ENCODE measurements at places on chromosomes 7 and 10.
A peak's percentile ranks its signal among the peaks of the same experiment; 100 is the strongest.

GRCh38 chr7:94738071-94738470, 82.1 kb upstream of the SGCE start:
- no peaks in the 10 kb centered on the region for H3K36me3 ChIP-seq
- no peaks in the 10 kb centered on the region for H3K27me3 ChIP-seq
- no peak overlapping the region for H3K27ac ChIP-seq
- no peaks in the 10 kb centered on the region for H3K4me1 ChIP-seq
- no peak overlapping the region for H3K4me3 ChIP-seq

DNA sequence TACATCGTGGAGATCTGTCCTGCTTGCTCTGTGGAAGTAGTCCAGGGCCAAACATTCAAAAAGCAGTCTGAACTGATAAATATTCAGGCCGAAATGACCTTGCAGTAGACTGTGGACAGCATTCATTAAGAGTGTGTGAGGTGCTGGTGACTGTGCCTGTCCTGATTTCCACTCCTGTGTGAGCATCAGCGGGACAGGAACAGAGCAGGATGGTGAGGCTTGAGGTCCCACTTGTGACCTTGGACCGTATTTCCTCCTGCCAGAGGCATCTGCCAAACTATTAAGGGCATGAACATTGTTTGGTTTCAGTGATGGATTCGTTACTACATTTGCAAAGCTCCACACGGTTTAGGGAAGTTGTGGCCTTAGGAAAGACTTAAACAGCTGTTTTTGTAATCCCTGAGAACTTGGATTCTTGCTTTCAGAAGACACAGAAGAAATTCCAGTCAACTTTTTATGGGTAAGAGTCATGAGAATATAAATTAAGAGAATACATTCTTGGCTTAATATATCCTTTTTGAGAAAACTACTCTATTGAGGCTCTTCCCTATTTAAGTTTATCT, 32.8 kb downstream of the CCNY start:
- no peak overlapping the region for H3K4me3 ChIP-seq
- H3K4me1 ChIP-seq, result peaks cover 39% of the 10 kb centered on the region
- H3K36me3 ChIP-seq, result peaks cover 7% of the 10 kb centered on the region
- H3K27me3 ChIP-seq, result no peaks in the 10 kb centered on the region

- DNase-seq, result no peak
- H3K36me3 ChIP-seq, result no peaks in the 10 kb centered on the region
- H3K27ac ChIP-seq, result no peak overlapping the region
- no peak overlapping the region for H3K4me3 ChIP-seq
- no peaks in the 10 kb centered on the region for H3K4me1 ChIP-seq
- H3K27me3 ChIP-seq, result no peaks in the 10 kb centered on the region
These were observed 895.7 kb upstream of the SORCS1 start for GRCh38 chr10:108060246-108060645.

GRCh38 chr7:106206826-106207541, 77.8 kb downstream of the NAMPT start:
- peaks cover 26% of the 10 kb centered on the region for H3K27me3 ChIP-seq
- H3K4me3 ChIP-seq, result no peak overlapping the region
- no peak overlapping the region for H3K27ac ChIP-seq
- H3K36me3 ChIP-seq, result peaks cover 3% of the 10 kb centered on the region
- DNase-seq, result no peak

GRCh38 chr10:97388152-97388551, 13.0 kb downstream of the RRP12 start:
- no peak overlapping the region for H3K27ac ChIP-seq
- peaks cover 3% of the 10 kb centered on the region for H3K4me1 ChIP-seq
- H3K4me3 ChIP-seq, result no peak overlapping the region
- no peaks in the 10 kb centered on the region for H3K27me3 ChIP-seq
- H3K36me3 ChIP-seq, result peaks cover 5% of the 10 kb centered on the region
- no peak for DNase-seq

DNA sequence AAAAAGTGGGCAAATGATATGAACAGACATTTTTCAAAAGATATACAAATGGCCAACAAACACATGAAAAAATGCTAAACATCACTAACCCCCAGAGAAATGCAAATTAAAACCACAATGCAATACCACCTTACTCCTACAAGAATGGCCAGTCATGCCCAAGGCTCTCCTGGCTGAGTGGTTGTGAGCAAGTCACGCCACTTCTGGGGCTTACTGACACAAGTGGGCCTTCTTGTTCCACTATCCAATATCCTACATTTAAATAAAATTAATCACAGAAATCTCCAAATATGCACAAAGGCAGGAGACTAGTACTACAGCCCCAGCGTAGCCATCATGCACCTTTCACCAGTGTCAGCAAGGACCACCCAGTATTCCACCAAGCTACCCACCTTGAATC, 181.9 kb downstream of the TNS3 start:
- no peak for DNase-seq

GRCh38 chr7:91504919-91505318, 240.7 kb downstream of the FZD1 start:
- H3K4me1 ChIP-seq, result no peaks in the 10 kb centered on the region
- no peaks in the 10 kb centered on the region for H3K36me3 ChIP-seq
- H3K27me3 ChIP-seq, result no peaks in the 10 kb centered on the region
- no peak overlapping the region for H3K27ac ChIP-seq
- no peak for DNase-seq
- no peak overlapping the region for H3K4me3 ChIP-seq

DNA sequence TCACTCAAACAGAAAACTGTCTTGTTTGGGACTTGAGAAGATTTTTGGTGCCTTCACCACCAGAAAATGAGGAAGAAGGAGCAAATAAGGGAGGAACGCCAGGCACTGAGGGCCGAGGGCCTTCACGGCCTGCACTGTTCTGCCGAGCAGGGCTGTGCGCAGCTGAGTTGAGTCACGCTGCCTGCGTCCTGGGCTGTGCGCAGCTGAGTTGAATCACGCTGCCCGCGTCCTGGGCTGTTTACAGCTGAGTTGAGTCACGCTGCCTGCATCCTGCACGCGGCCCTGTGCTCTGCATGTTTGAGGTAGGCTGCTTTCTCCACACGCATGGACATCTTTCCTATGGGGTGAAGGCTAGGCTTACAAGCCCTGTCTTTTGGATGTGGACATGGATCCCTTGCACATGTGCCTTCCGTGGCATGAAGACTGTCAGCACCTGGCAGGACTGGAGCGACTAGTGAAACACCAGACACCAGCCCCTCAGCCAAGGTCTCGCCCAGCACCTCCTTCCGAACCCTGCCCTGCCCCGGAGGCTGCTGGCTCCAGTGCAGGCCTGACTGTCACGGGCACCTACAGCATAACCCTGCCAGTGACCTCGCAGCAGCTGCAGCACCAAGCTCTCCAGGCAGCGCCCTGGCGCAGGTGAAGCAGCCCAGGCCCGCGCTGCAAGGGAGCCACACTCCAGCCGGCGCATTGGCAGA, 96.7 kb downstream of the HTR5A start:
- peaks cover 55% of the 10 kb centered on the region for H3K27me3 ChIP-seq
- H3K27ac ChIP-seq, result no peak overlapping the region
- no peak for DNase-seq
- no peaks in the 10 kb centered on the region for H3K36me3 ChIP-seq

- peak overlapping the region; percentile 54 for H3K4me3 ChIP-seq
- H3K36me3 ChIP-seq, result no peaks in the 10 kb centered on the region
- no peak for DNase-seq
- H3K27ac ChIP-seq, result no peak overlapping the region
These were observed 37.5 kb upstream of the EGR2 start for GRCh38 chr10:62853710-62854109.

DNA sequence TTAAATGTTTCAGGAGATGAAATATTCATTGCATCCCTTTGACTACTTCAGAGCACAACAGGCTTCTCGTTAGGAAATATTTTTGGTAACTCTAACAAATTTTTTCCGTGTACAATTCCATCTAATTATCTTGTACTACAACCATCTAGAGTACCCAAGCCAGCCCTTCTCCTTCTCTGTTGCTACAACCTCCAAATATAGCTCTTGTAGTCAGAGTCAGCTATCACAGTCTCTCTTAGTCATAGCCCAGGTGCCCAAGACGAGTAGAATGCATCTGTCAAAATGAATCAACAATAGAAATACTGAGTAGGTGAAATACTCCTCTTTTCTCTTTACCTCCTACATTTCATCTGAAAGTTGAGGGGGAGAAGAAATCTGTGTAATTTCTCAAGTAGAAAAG, 74.0 kb downstream of the INHBA start:
- no peak overlapping the region for H3K27ac ChIP-seq
- no peaks in the 10 kb centered on the region for H3K27me3 ChIP-seq
- peaks cover 2% of the 10 kb centered on the region for H3K4me1 ChIP-seq
- DNase-seq, result no peak
- H3K4me3 ChIP-seq, result no peak overlapping the region
- no peaks in the 10 kb centered on the region for H3K36me3 ChIP-seq

- H3K36me3 ChIP-seq, result peaks cover 7% of the 10 kb centered on the region
- no peak for DNase-seq
- no peak overlapping the region for H3K27ac ChIP-seq
- H3K4me3 ChIP-seq, result no peak overlapping the region
These were observed 137.8 kb upstream of the PPP2R2D start for GRCh38 chr10:131762789-131763696.

DNA sequence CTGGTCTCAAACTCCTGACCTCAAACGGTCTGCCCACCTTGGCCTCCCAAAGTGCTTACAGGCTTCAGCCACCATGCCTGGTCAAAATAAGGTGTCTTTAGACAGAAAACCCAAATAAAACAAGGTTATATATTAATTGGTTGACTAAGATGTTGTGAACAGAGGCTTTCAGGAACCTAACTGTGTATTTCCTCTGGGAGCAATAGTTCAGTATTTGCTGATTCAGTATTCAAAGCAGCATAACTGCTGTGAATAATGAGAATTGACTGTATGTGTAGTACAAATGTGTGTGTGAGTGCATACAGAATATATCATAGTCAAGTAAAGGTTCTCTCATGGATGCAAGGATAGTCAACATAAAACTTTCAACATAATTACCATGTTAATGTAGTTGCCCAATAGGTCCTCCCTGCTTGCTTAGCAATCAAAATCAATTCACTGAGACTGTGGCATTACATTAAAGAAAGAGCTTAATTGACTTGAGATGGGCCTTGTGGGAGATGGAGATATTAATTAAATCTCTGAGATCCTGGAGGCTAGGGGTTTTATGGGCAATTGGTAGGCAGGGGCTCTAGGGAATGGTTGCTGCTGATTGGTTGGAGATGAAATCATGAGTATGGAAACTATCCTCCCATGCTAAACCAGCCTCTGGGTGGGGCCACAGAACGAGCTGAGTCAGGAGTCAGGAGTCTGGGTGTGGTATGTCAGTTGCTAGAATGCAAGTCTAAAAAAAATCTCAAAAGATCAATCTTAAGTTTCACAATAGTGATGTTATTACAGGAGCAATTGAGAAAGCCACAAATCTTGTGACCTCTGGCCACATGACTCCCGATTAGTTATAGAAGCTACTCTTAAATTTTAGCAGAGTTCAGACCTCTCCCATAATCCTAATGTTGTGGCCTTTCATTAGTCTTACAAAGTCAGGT, 162.7 kb downstream of the AKR1D1 start:
- H3K4me1 ChIP-seq, result no peaks in the 10 kb centered on the region
- no peaks in the 10 kb centered on the region for H3K27me3 ChIP-seq
- no peak overlapping the region for H3K4me3 ChIP-seq
- H3K27ac ChIP-seq, result no peak overlapping the region
- no peak for DNase-seq
- no peaks in the 10 kb centered on the region for H3K36me3 ChIP-seq

DNA sequence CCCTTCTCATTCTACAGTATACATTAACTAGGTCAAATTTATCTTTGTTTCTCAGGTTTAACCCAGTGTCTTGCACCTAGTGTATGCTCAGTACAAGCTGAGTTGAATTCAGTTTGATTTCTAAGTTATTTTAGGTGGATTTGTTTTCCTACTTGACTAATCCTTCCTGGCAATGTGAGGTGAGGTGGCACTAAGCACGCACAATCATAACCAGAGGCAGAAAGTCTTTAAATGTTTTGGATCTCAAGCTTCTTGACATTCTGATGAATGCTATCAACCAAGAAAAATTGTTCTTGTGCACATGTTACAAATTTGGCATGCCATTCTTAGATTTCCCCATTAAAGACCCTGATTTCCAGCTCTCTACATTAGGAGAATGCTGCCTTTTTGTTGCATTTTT, 3.2 kb downstream of the BZW2 start:
- no peak for DNase-seq
- no peaks in the 10 kb centered on the region for H3K27me3 ChIP-seq
- no peak overlapping the region for H3K4me3 ChIP-seq
- H3K27ac ChIP-seq, result peak overlapping the region; percentile 79

DNA sequence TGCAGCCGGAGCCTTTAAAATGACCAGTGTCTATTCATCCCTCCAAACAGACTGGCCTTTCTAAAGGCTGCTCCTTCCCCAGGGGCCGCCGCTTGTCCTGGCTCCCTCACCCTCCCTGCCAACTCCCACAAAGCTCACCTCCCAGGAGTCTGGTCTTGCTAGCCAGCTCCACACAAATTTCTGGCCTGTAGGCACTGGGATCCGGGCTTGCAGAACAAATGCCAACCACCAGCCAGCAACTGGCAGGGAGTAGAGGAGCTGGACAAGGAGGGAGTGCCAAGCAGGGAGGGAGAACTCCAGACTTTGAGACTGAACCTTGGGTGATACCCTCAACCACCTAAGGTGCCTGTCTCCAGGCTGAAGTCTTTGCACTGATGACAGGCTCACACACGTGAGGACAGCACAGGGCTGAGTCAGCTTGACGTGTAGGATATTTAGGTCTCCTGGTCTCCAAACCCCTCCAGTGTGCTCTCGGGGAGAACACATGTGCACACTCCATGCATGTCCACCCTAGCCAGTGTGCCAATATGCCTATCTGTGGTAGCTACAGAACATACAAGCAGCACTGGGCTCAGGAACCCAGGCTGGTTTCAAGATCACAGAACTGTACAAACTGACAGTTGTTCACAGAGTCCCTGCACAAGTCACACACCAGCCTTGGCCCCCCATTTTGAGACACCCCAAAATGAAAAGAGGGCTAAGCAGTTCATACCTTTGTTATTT, 6.0 kb downstream of the PAX2 start:
- peaks cover 92% of the 10 kb centered on the region for H3K27me3 ChIP-seq
- peaks cover 16% of the 10 kb centered on the region for H3K4me1 ChIP-seq
- no peak for DNase-seq
- H3K36me3 ChIP-seq, result peaks cover 9% of the 10 kb centered on the region
- H3K4me3 ChIP-seq, result no peak overlapping the region
- H3K27ac ChIP-seq, result no peak overlapping the region

Measured in T-helper 17 cell (primary cell).